ENCODE measurements at places on chromosomes 1 and 21.

GRCh38 chr21:33374450-33375096, 28.6 kb upstream of the IFNGR2 start:
- peak; percentile 29 for DNase-seq

- no peak for DNase-seq
Observed at GRCh38 chr1:226407199-226407496, 745 bp downstream of the PARP1 start.

DNA sequence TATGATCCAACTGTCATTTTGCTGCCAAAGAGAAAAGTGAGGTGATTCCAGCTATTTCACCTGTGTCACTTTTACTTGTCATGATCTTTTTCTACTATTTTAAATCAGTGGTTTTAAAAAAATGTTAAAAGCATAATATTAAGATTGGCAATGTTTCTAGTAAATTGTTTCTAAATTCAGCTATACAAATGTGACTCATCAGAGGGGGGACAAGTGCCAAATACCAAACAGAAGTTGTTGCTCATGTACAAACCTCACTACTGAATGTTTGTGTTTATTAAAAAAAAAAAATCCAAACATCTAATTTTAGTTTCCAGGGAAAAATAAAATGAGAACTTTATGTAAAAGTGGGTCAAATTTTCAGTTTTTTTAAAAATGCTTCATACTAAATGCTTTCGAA, 346.2 kb upstream of the SNX7 start:
- DNase-seq, result no peak

GRCh38 chr21:15749861-15750159, 20.0 kb downstream of the USP25 start:
- DNase-seq, result no peak

DNA sequence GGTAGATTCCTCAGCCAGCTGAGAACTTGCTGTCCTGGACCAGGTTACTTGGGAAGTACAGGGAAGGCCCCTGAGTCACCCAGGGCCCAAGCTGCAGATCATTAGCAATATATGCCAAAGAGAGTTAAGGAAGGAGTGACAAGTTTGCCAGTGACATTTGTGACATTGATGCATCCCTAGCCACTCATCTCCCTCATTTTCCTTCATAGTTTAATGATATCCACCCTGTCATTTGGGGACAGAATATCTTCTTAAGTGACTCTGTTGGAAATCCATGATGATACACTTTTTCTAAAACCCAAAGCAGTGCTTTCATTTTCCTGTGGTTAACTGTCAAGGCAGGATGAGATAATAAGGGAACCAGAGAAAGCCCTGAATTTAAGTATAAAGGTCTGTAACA, 3.2 kb downstream of the TNN start:
- DNase-seq, result no peak

- DNase-seq, result no peak
Observed at GRCh38 chr1:4220362-4220761, 320.3 kb upstream of the C1orf174 start.

- DNase-seq, result no peak
Observed at GRCh38 chr1:111085676-111086075, 54.2 kb downstream of the DRAM2 start.

DNA sequence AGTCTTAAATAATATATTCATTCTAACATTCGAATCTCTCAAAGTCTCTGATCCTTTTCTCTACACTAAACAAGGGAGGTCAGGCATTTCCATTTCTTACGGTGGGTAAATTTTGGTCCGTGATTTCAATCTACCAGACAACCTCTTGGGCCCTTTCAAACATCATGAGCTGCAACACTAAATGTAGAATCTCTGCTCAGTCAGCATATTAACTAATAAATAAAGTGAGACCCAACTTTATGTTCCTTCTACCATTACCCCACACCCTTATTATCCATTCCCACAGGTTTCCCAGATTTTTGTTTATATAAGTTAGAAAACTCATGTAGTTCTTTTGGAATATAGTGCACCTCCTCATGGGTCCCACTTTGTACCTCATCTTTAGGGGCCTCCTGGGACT, 24.9 kb downstream of the SLAMF7 start:
- no peak for DNase-seq

GRCh38 chr1:63116016-63116415, 206.4 kb upstream of the FOXD3 start:
- DNase-seq, result no peak

DNA sequence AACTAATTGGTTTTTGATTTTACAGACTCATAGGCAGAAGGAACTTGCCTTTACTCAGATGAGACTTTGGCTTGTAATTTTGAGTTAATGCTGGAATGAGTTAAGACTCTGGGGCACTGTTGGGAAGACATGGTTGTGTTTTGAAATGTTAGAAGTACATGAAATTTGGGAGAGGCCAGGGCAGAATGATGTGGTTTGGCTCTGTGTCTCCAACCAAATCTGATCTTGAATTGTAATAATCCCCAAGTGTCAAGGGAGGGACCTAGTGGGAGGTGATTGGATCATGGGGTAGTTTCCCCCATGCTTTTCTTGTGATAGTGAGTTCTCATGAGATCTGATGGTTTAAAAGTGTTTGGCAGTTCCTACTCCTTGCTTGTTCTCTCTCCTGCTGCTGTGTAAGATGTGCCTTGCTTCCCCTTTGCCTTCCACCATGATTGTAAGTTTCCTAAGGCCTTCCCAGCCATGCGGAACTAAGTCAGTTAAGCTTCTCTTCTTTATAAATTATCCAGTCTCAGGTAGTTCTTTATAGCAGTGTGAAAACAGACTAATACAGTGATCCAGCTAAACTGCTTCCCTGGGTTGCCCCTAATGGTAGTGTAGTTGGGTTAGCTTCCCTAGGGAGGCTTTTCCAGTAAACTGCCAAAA, 10.2 kb downstream of the CPT2 start:
- DNase-seq, result no peak

GRCh38 chr21:18030248-18030647, 211.1 kb upstream of the C21orf91 start:
- DNase-seq, result no peak

GRCh38 chr1:153035211-153035610, 4.2 kb downstream of the SPRR1B start:
- DNase-seq, result no peak

Data from smooth muscle cell of the brain vasculature (primary cell).